ENCODE measurements at places on chromosomes 7 and 10.

DNA sequence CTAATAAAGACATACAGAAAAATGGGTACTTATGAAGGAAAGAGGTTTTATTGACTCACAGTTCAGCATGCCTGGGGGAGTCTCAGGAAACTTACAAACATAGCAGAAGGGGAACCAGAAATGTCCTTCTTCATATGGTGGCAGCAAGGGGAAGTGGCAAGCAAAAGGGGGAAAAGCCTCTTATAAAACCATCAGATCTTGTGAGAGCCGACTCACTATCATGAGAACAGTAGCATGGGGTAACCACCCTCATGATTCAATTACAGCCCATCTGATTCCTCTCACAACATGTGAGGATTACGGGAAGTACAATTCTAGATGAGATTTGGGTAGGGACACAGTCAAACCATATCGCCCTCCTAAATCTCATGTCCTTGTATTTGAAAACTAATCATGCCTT is 1305.4 kb upstream of the SORCS1 start:
- DNase-seq, result no peak

- DNase-seq, result no peak
These were observed 37.7 kb downstream of the PRSS2 start for GRCh38 chr7:142808461-142808801.

DNA sequence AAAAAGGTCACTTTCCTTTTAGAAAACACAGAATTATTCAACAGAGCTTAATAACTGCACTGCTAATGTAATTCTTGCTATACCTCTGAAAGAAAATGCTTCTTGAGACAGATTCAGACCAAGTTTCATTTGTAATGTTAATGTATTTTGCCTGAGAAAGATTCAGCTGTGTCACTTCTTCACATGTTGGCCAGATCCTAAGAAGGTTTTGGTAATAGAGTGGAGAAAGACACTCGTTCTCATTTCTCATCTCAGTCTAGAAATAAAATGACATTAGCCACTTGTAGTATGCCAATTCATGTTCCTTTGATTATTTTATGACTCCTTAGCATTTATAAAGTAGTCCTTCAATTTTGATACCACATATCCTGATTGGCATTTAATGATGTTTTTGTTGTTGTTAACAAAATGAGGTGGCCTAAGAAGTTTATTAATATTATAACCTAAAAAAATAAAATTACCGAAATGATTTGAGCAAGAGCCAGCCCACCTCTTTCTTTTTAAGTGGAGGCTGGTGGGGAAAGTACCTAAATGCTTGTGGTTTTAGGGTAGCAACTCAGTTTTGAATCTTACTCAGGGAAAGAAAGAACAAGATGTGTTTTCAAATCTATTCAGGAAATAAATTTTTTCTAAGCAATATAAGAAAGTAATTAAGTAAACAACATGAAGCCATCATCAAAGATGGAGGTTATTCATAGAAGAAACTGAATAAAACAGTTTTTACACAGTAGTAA is 16.4 kb upstream of the ELAPOR2 start:
- DNase-seq, result no peak

DNA sequence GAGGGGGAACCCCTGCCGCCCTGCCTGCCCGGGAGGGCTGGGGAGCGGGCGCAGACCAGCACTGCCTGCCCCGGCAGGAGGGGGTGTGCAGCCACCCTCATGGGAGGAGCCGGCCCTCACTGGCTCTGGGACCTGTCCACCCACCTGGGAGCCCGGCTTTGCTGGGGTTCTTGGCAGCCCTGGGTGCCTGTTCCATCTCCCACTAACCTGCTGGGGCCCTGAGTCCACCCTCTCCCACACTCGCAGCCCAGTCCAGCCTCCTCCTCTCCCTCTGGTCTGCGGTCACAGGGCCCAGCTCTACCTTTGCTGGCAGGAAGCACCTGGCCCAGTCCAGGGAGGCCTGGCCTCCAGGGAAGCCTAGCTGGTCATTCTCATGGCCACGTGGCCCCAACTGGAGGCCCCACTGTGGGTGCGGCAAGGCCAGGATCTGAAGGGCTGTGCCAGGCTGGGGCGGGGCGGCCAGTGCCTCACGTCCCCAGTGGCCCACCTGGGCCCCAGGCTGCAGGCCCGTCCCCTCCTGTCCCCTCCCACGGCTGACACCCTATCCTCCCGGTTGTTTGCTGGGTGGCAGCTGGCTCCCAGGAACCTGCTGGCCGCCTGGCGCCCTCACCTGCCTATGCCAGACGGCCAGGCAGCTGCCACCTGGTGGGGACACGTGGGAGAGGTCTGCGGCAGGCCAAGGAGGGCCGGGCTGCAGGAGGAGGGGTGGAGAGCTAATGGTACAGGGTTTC is at the start of gene TMEM184A:
TSS of gene TMEM184A (minus strand) at position 393 of the 731 bp plus-strand sequence. CDS start 721 bp downstream, outside the sequence.
- DNase-seq, result no peak

DNA sequence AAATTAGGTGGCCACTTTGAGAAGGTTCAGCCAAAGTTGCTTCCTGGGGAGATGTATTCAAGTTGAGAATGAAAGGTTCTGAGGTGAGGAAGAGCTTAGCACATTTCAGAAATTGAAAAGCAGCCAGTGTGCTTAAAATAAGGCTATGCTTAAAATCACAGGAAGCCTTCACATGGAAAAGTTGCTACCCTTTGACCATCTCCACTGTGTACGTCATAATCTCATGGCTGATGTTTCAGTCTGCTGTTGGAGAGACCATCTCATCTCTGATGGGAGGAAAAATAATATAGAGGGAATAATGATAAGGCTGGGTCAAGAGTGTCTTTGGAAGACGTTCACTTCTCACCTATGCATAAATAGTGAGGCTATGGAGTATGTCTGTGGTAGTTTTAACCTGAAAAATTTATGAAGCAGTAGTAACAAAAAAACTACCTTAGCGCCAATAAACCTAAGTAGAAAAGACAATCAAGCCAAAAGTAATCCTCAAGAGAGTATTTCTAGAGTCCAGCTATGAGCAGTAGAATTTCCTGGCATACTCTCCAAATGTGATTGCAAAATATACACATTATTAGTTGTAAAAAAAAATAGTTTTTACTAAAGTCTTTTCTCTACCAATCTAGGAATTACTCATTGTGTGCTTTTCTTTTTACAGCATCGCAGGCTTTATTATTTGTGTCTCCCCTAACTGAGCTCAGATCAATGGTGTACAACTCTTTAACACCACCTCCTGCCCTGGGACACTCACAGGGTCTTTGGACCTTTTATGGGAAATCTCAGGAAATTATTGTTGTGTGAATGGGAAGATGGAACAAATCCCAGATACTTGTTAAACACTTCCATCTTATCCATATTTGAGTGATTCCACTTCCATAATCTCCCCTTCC is 435.2 kb upstream of the LRGUK start:
- no peak for DNase-seq
